Natural killer cell (primary cell): ENCODE measurements at places on chromosomes 7 and 10. TPM values are rescaled to one million over a fixed set of nuclear protein-coding genes. Genes with fewer than 3 reads are reported as not detected.

C10orf105 gene
- total RNA-seq: 0.40 TPM

DNA sequence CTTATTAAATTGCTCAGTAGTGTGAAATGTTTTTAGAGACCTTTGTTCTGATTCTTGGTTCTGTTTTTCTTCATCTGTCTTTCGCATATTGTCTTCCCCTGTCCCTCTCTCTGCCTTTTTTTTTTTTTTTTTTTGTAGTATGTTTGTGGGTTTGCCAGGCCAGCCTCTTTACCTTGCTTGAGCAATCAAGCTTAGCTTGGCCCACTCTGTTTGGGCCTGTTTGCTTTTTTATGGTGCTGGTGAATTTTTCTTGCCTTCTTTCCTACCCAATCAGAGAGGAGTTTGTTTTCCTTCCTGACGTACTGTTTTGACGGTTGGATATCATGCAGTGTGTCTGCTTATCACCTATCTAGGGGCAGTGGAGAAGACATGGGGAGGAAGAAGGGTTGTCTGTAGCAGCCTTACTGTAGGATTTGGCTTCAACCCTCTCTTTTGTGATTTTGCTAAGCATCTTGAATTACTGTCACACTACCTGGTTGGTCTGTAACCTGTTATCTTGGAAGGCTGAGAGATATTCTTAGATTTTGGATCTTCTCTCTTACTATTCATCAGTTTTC lies 64.0 kb downstream of the BBS9 start:
- no peak for DNase-seq

DNA sequence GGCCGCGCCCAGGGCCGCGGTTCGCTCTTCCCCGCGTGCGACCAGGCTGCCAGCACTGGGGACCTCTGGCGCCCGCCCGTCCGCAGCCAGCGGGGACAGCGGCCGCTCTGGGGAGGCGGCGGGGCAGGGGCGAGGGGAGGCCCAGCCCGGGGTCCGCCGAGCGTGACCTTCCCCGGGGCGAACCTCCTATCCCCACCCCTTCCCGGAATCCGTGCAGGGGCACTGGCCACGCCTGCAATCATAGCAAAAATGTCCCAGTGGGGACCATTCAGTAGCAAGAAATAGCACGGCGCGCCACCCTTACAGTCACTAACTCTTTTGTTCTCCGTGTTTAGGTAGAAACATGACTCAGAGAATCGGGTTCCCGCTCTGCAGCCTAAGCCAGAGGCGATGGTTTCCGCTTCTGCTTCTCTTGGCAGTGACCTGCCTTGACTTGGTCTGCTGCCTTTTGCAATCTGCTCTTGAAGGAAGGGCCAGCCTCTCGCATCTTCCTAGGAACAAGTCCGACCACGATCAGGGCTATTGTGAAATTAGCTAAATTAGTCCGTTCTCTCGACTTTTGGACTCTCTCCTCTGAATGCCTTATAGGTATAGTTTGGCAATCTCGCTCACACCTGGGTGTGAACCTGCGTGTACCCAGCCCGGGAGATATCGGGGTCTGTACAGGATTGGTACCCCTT lies 79.3 kb upstream of the ACBD5 start:
- peak; percentile 18 for DNase-seq

- no peak for DNase-seq
Observed at GRCh38 chr7:157041514-157042277, 31.2 kb upstream of the MNX1 start.

- no peak for DNase-seq
Observed at GRCh38 chr10:111890046-111890445, 293.5 kb downstream of the GPAM start.
